ENCODE measurements at places on chromosomes 11 and 22.
A peak's percentile ranks its signal among the peaks of the same experiment; 100 is the strongest.

- no peaks in the 10 kb centered on the region for H3K36me3 ChIP-seq
- no peak for DNase-seq
- H3K27ac ChIP-seq, result no peak overlapping the region
- H3K4me3 ChIP-seq, result no peak overlapping the region
- no peaks in the 10 kb centered on the region for H3K4me1 ChIP-seq
- no peaks in the 10 kb centered on the region for H3K27me3 ChIP-seq
Observed at GRCh38 chr11:111531687-111532364, 8.7 kb upstream of the LAYN start.

DNA sequence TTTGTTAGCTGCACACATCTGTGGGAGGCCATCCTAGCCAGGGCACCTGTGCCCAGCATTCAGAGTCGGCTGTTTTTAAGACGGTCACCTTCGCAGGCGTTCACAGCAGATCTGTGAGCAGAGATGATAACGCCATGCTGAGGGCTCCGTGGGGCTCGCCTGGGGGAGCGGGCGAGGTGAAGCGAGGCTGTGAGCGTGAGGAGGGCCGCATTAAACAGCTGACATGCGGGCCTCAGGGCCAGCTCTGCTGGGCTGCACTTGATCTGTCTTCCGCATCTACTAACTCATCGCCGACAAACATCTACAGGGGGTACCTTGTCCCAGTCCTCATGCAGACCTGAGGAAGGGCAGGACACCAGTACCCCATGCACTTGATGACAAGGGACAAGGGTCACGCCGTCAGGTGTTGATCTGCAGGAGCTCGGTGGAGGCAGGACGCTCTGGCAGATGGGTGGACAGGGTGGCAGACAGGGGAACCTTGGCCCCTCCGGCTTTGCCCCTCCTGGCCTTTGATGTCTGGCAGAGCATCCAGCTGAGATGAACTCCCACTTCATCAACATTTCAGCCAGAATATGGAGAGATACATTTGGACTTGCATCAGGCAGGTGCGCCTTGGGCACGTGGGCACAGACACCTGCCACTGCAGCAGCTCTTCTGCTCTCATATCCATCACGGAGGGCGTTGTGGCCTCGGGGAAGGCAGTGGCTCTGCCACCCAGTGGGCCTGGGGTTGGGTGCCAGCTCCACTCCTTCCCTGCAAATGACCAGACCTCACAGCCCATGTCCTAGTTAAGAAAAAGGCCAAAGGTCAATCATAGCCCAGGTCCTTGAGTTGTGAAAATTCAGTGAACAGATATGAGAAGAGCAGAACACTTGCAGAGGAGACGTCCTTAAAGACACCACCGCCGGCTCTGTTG, 822.9 kb downstream of the BRD1 start:
- no peaks in the 10 kb centered on the region for H3K36me3 ChIP-seq
- no peak overlapping the region for H3K27ac ChIP-seq
- DNase-seq, result no peak

DNA sequence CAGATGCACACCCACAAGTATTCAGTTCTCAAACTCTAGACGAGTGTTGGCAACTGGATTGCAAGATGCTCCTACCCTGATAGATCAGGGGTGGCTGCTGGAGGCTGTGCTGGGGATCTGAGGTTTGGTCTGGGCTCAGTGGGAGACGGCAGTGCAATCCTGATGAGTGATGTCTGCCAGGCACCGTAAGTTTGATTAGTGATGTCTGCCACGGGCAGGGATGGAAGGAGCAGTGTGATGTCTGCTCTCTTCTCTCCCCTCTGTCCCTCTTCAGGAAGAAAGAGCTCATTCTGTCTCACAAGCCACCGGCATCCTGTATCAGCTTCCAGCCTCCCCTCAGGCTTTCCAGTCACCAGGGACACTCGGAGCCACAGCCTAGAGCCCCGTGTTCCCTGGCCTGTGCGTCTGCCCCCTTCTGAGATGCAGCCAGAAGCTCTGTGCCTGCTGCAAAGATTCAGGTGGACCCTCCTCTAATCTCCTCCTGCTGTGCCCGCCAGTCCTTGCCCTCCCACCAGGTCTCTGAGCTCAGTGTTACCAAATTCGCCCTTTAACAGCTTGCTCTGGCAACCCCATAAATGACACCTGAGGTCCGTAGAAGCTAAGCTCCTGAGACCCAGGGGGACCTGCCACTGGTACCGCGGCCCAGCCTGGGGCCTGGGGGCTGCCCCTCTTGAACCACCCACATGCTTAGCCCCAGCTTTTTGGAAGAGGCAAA, 19.9 kb downstream of the TP53I11 start:
- H3K36me3 ChIP-seq, result no peaks in the 10 kb centered on the region
- H3K4me1 ChIP-seq, result no peaks in the 10 kb centered on the region
- no peak overlapping the region for H3K4me3 ChIP-seq
- no peaks in the 10 kb centered on the region for H3K27me3 ChIP-seq

DNA sequence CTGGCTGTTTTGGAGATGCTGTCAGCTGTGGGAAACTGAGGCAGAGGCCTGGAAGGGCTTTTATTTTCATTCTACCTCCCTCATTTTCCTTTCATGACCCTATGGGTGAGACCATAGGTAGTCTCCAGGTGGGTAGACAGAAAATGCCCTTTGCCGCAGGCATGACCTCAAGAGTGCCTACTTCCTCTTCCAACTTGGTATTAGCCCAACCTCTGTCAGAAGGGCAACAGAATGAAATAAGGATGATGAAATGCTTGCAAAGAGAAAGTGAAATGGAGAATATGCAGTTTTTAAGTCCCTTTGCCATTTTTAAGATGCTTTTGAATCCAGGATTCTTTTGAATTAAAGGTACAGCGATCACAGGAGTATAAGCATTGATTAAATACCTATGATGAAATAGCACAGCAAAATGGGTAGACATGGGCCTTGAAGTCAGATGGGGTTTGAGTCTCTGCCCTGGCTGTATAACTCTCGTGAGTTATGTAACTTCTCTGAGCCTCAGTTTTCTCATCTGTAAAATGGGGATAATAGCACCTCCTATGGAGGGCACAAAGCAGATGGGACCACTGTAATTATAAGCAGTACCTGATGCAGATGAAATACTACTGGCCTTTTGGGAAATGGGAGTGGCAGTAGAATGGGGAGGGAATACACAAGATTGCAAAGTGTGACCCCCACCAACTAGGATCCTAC, 3.7 kb downstream of the ASPHD2 start:
- H3K27ac ChIP-seq, result no peak overlapping the region
- H3K4me3 ChIP-seq, result no peak overlapping the region
- H3K4me1 ChIP-seq, result peaks cover 17% of the 10 kb centered on the region
- H3K36me3 ChIP-seq, result no peaks in the 10 kb centered on the region
- DNase-seq, result no peak

DNA sequence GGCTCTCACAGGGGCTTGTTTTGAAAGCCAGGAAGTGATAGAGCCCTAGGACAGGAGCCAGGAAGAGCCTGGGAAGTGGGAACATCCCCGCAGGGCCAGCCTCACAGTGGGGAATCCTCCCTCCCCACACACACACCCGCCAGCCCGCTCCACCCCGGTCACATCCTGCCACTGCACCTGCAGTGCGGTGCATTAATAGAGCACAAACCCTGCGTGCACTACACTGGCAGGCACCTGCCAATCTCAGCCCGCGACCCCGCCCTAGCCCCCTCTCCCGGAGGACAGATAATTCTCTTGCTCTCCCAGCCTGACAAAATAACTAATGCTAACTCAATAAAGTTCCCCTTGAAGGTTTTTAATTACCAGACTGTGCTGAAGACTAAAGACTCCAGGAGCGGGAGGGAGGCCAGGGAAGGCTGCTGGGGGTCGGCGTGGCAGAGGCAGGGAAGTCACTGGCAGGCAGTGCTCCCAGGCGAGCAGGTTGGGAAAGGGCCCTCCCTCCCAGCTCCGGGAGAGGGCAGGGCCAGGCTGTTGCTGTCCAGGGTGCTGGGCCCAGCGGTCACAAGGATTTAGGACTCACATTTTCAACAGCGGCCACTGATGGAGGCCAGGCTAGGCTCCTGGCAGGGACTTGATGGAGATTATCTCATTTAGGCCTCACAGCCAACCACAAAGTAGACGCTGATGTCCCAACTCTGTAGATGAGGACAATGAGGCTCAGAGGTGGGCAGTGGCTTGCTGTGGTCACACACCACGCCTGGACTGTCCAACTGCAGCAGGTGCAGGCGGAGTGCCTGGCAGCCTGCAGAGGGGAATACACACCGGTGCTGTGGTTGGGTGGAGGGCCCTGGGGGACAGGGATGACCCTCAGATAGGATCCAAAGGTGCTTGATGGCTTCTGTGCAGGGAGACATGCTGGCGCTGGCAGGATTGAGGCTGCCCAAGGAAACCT, 23.9 kb upstream of the TCF20 start:
- H3K4me3 ChIP-seq, result no peak overlapping the region
- peak; percentile 40 for DNase-seq
- H3K4me1 ChIP-seq, result peaks cover 4% of the 10 kb centered on the region
- H3K27ac ChIP-seq, result no peak overlapping the region
- no peaks in the 10 kb centered on the region for H3K36me3 ChIP-seq

DNA sequence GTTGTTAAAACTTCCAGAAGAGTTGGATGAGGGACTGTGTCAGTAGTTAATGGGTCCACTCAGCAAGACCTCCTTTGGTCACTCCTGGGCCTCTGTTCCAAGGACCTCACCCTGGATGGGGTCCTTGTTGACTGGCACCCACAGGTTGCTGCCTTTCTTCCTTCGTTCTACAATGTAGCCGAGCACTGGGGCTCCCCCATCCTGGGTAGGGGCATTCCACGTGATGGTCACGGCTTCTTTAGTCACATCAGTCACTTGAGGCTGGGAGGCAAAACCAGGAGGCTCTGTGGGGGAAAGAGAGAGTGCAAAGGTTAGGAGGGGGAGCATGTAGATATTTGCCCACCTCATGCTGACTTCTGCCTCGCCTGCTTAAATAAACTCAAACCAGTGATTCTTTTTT, 12.0 kb downstream of the TMEM86A start:
- no peak for DNase-seq
- H3K4me3 ChIP-seq, result no peak overlapping the region
- H3K27me3 ChIP-seq, result no peaks in the 10 kb centered on the region
- H3K4me1 ChIP-seq, result peaks cover 3% of the 10 kb centered on the region
- no peak overlapping the region for H3K27ac ChIP-seq

- no peaks in the 10 kb centered on the region for H3K4me1 ChIP-seq
- no peak for DNase-seq
- no peaks in the 10 kb centered on the region for H3K27me3 ChIP-seq
- H3K4me3 ChIP-seq, result no peak overlapping the region
- H3K27ac ChIP-seq, result no peak overlapping the region
Observed at GRCh38 chr11:115042002-115042401, 363.7 kb downstream of the NXPE2 start.

- H3K27ac ChIP-seq, result no peak overlapping the region
- no peaks in the 10 kb centered on the region for H3K36me3 ChIP-seq
- H3K4me1 ChIP-seq, result no peaks in the 10 kb centered on the region
- no peak overlapping the region for H3K4me3 ChIP-seq
- H3K27me3 ChIP-seq, result no peaks in the 10 kb centered on the region
Observed at GRCh38 chr11:114478768-114479167, 39.5 kb downstream of the REXO2 start.

GRCh38 chr22:17303441-17303839, 65.8 kb upstream of the CECR2 start:
- no peak overlapping the region for H3K4me3 ChIP-seq
- peaks cover 7% of the 10 kb centered on the region for H3K4me1 ChIP-seq
- H3K27me3 ChIP-seq, result no peaks in the 10 kb centered on the region
- DNase-seq, result no peak

DNA sequence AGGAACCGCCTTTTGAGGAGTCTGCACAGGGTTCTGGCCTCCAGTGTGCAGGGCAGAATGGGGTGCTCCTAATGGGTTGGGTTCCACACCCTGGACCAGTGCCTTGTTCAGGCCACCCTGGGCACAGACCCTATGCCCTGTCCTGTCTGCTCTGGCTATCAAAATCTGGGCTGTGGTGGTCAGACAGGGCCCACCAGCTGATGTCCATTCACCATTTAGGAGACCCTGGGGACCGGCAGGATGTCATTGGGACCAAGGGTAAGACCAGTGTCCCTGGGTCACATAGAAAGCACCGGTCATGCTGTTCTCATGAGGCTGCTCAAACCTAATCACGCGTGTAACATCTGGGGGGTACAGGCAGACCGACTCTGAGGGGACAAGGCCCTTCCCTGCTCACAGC, 37.3 kb downstream of the PARVG start:
- H3K36me3 ChIP-seq, result no peaks in the 10 kb centered on the region
- no peak overlapping the region for H3K27ac ChIP-seq
- DNase-seq, result no peak

DNA sequence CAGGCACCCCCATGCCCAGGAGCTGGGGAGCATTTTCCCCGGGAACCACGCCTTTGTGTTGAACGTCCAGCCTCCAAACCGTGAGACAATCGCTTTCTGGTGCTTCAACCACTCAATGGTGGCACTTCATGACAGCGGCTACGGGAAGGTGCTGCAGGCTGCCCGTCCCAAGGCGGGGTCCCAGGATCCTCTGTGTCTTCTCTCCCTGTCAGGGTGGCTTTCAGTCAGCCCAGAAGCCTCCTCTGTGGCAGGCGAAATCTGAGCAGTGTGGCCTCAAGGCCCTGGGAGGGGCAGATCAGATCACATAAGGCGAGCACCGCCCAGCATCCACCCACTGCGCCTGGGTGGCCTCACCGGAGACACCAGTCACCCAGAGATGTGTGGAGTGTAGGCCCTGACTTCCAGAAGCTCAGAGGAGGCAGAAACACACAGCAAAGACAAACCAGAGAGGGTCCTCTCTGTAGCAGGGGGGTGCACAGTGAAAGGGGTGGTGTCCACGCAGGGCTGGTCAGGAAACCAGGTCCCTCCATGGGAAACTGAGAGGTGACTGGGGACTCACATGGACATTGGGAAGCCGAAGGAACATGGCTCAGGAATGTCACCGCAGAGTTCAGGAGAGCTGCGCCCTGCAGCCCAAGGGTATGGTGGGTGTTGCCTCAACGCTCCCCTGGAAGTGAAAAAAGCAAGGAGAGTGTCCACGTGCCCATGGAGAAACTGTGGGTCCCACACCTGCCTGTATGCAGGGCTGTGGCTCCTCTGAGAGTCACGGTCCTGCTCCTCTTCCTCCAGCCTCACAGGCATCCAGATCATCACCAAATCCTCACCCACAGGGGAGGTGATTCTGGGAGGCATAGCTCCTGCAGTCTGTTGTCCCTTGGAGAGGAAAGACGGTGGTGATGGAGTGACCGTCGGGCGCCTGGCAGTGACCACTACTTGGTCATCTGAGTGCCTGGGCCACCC, 1420.7 kb downstream of the TBC1D22A start:
- H3K4me3 ChIP-seq, result no peak overlapping the region
- H3K4me1 ChIP-seq, result no peaks in the 10 kb centered on the region
- no peak overlapping the region for H3K27ac ChIP-seq
- DNase-seq, result no peak

GRCh38 chr22:44986926-44987325, 22.9 kb downstream of the PHF21B start:
- no peaks in the 10 kb centered on the region for H3K4me1 ChIP-seq
- DNase-seq, result no peak
- H3K27me3 ChIP-seq, result no peaks in the 10 kb centered on the region
- no peaks in the 10 kb centered on the region for H3K36me3 ChIP-seq

GRCh38 chr22:45246060-45246985, 5.6 kb upstream of the KIAA0930 start:
- no peak for DNase-seq
- H3K27ac ChIP-seq, result peak overlapping the region; percentile 87
- H3K36me3 ChIP-seq, result no peaks in the 10 kb centered on the region
- no peak overlapping the region for H3K4me3 ChIP-seq
- peaks cover 20% of the 10 kb centered on the region for H3K4me1 ChIP-seq
- no peaks in the 10 kb centered on the region for H3K27me3 ChIP-seq

- no peaks in the 10 kb centered on the region for H3K27me3 ChIP-seq
- no peak overlapping the region for H3K4me3 ChIP-seq
- H3K36me3 ChIP-seq, result no peaks in the 10 kb centered on the region
- no peaks in the 10 kb centered on the region for H3K4me1 ChIP-seq
- H3K27ac ChIP-seq, result no peak overlapping the region
Observed at GRCh38 chr11:23944923-23945322, 551.9 kb upstream of the LUZP2 start.
